ENCODE measurements at places on chromosomes 1 and 21.

DNA sequence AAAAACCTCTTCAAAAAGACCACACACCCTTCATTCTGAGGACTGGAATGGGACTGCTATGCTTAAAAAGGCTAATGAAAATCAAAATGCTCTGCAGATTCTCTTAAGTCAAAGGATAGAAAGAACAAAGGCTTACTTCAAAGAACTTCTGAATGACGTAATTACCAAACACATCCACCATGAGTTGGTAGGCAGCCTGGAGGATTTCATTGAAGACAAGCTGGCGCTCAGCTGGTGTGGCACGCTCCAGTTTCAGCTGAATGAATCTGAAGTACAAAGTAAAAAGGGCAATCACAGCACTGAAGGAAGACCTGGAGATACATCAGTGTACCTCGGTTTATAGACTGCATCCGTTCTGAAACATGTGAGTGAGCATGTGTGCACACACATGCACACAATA is 43.5 kb upstream of the SDC3 start:
- no peak for DNase-seq

DNA sequence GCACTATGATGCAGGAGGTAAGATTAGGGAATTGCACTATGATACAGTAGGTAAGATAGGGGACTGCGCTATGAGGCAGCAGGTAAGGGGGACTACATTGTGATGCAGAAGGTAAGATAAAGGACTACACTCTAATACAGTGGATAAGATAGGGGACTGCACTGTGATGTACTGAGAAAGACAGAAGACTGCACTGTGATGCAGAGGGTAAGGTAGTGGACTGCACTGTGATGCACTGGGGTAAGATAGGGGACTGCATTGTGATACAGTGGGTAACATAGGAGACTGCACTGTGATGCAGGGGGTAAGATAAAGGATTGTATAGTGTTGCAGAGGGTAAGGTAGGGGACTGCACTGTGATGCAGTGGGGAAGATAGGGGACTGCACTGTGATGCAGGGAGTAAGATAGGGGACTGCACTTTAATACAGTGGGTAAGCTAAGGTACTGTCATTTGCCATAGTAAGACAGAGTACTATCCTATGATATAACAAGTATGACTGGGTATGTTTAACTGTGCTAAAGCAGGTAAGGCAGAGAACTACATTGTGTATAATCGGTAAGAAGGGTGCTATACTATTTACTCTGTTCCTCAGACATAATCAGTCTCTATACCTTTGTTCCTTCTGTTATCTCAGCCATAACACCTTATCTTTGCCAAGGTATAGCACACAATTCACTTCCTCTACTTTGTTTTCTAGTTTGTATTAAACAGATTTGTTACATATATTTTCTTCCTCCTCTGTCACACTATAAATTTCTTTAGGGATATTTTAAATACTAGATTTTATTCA is 208.5 kb downstream of the BARHL2 start:
- no peak for DNase-seq

DNA sequence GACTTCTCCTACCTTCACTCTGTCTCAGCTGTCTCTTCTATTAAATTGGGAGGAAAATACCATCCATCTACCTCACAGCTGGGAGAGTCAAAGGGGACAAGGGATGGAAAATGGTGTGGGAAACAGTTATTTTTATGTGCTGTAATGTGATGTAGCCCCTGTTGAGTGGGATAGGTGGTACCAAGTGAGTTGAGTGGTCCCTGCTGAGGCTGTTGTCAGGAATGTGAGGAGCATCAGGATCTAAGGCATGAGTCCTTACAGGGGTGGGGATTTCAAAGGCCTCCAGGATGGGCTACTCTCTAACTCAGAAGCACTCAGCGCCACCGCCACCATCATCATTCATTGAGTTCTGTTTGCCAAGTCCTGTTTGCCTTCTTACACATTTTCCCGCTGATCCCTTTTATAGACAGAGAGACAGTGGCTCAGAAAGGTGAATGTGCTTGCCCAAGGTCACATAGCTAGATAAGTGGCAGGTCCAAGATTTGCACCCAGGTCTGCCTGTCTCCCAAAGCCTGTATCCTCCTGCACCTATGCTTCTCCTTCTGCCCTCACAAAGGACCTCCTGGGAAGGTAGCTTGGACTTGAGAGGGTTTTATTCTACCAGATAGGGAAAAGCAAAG is 4.6 kb upstream of the ID3 start:
- DNase-seq, result no peak

DNA sequence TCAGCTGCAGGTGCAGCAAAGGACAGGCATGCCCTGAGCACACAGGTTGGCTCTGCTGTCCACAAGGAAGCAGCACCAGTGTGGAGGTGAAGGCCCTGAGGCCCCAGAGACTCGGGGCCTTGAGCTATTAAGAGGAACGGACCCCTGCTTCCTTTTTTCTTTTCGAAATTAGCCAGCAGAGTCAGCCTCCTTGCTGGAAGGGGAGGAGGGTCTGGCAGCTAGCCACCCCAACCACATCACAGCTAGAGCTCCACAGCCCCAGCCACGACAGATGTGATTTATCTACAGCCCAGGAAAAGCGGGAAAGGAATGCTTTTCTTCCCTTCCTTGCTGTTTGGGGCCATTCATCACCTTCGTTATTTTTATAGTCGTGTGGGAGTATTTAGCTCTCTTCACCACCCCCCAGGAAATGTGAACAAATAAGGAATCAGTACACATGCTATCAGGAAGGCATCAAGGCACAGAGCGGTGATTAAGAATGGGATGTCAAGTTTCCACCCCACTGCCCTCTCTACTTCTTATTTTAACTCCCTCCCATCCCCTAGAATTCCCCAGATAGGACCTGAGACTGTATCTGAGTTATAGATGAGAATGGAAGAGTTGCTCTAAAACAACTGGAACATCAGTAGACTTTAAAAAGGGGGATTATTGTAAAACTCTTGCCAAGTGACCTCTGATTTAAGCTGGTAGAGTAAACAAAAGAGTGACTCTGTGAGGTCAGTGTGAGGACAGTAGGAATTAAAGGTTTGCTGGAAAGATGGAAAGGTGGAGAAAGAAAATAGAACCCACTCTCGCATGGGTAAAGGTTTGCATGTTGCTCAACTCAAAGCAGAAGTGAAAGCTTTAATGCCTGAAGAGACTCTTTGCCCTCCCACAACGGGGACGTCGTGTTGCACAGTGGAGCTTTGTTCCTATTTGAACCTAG is 224.7 kb upstream of the GJB5 start:
- DNase-seq, result no peak
